ENCODE measurements at places on chromosomes 5 and 9.

GRCh38 chr5:139282197-139282557 is 11.4 kb upstream of the MATR3 start:
- no peak for DNase-seq

GRCh38 chr5:32443145-32443540 is 1.4 kb downstream of the ZFR start:
- peak; percentile 35 for DNase-seq

DNA sequence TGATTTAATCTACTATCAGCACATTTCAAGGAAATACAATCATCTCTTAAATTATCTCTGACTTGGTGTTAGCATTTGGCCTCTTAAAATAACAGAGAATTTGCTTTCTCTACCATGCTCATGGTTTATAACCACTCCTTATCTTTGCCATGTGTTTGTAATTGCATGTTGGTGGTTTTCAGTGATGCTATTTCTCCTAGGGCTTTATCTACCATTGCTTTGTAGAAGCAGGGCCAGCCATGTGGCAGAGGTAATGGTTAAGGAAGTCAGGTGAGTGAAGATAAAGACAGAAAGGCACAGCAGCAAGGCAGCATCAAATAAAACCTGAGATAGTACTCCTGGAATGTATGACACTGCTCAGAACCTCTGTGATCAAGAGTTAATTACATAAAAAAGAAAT is 206.2 kb downstream of the FER start:
- no peak for DNase-seq

DNA sequence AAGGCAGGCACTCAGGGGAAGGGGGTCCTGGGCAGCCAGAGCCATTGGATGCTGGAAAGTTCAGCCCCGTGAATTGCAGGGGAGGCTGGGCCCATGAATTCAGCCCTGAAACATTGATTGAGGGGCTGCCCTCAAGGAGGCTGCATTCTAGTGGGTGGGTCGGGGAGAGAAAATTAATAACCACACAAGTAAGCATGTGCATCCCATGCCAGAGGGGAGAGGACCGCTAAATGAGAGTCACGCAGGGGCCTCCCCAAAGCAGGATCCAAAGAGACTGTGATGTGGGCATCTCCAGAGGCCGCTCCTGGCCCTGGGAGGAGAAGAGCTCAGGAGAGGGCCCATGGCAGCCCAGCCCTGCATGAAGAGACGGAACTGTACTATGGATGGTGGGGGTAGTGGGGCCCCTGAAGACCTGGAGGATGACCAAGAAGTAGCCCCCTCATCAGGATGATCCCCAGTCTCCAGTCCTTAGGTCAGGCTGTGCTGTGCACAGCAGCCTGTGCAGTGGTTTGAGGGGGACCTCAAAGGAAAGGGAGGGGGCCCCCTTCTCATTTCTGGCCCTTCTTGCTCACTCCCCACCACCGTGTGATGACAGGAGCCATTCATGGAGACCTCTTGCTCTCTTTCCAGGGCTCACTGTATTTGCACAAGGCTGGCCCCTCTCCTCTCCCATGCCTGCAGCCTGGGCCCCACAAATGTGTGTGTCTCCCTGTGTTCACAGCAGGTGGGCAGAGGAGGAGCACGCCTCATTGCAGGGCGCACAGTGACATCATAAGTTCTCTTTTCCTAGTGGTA is 233.6 kb upstream of the IRX1 start:
- DNase-seq: no peak

DNA sequence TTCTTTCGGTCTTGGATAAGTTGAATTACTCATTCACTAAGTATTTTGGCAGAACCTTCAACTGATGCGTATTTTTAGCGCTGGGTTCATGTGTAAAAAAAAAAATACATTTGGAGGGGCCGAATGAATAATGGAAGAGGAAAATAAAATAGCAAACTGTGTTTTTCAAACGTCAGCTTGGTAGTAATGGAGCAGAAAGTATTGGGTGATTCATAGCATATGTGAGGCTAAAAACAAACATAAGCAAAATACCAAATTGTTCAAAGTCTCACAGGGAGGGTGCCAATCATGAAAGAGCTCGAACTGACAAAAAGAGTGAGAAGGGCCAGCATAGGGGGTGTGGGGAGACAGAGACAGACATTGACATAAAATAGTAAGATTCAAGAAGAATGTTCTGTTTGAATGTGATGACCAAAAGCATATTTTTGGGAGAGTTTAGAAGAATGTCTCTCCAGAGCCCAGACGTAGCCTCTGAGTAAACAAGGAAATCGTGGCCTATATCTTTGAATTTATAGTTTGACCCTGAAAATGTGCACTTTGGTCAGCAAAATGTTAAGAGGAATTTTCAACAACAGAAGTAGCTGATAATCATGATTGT is 174.9 kb upstream of the HMHB1 start:
- DNase-seq: no peak

DNA sequence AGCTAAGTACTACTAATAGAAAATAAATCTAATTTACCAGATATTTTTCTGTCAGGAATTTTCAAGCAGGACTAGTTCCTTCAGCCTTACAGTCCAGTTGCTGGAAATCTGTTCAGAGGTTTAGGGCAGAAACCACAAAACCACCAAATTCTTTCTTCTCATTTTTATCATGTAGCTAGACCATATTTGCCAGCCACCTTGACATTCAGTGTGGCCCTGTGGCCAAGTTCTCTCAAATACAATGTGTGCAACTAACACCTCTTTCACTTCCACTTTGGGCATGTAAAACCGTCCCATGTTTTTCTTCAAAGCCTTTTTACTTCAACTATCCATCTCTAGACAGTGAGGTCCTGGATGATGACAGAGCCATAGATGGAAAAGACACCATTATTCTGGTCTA is 1133.2 kb upstream of the CDH18 start:
- no peak for DNase-seq

DNA sequence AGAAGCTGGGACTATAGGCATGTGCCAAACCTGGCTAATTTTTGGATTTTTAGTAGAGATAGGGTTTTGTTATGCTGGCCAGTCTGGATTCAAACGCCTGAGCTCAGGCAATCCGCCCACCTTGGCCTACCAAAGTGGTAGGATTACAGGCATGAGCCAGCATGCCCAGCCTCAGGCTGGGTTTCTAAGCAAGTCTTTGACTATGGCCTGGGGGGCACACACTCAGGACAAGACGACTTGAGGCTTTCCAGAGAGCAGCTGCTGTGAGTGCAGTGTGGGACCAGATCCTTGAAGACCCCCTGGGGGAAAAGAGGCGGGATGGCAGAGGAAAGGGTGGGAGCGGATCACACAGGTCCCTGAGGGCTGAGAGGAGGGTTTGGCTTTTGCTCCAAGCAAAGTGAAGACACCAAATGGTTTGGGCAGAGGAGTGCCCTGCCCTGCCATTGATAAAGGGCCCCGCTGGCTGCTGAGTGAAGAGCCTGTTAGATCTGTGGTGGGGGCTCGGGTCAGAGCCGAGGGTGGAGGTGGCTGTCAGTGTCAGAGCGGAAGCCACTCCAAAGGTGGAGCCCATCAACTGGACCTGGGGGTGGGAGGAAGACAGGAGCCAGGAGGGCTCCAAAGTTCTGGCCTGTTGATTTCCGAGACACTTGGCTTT is 46.8 kb upstream of the FUBP3 start:
- DNase-seq: no peak

DNA sequence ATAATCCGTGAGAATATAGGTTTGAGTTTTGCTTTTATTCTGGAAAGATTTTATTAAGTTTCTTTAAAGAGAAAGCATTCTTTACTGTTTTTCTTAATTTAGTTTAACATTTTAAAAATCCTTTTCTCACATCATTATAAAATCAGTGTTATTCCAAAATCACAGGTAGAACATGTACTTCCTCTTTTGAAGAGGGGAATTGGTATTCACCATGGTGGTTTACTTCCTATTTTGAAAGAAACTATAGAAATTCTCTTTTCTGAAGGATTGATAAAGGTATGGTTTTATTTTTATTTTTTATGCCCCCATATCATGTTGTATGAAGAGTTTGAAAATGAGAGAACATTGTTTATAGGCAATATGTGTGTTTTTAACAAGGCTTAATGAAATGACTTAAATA is 43.0 kb downstream of the MTREX start:
- DNase-seq: no peak

DNA sequence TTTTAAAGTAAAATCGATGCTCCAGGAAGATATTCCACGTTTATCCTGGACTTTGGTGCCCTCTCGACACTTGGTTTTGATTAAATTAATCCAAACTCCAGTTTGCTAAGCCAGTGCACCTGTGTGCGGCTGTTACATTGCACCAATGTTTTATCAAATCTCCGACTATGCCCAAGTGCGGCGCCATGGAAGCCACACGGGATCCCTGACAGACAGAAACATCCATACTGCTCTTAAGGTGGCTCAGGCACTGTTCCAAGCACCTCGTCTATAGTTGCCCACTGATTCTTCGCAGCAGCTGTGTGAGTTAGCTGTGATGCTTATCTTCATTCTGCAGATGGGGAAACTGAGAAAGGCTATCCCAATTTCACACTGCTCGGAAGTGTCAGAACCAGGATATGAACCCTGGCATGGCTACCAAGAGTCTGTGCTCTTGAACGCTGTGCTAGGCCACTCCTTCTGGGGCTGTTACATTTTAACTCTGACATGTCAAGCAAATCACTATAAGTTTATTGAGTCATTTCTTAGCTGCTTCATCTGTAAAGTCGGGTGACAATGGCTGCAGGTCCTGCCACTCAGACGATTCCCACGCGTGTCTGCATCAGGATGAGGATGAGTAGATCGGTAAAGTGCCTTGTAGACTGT is 113.0 kb downstream of the ADAMTS2 start:
- no peak for DNase-seq

DNA sequence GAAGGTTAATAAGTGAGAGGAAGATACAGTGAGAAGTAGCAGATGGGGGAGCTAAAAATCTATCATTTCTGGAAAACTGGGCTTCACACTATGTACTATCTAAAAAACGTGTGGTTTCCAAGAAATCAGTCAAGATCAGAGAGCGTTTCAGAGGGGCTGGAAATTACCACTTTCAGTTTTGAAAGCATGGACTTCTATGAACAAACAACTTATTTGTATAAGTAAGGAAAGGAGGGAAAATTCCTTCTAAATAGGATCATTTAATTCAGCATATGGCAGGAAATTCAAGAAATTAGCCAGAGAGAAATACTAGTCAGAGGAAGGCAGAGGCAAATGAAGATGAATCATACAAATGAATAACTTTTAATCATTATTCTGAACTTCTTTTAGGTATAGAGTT is 11.3 kb downstream of the TNC start:
- DNase-seq: no peak

GRCh38 chr5:102713682-102714231 is 41.3 kb upstream of the PAM start:
- DNase-seq: peak; percentile 32

DNA sequence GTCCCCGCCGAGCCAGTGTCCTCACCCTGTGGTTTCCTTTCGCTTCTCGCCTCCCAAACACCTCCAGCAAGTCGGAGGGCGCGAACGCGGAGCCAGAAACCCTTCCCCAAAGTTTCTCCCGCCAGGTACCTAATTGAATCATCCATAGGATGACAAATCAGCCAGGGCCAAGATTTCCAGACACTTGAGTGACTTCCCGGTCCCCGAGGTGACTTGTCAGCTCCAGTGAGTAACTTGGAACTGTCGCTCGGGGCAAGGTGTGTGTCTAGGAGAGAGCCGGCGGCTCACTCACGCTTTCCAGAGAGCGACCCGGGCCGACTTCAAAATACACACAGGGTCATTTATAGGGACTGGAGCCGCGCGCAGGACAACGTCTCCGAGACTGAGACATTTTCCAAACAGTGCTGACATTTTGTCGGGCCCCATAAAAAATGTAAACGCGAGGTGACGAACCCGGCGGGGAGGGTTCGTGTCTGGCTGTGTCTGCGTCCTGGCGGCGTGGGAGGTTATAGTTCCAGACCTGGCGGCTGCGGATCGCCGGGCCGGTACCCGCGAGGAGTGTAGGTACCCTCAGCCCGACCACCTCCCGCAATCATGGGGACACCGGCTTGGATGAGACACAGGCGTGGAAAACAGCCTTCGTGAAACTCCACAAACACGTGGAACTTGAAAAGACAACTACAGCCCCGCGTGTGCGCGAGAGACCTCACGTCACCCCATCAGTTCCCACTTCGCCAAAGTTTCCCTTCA is 1.4 kb downstream of the GLIS3 start:
- no peak for DNase-seq

- DNase-seq: no peak
Observed at GRCh38 chr5:72067682-72068470, 39.4 kb upstream of the MAP1B start.

GRCh38 chr9:70581955-70582350 is 167.5 kb upstream of the KLF9 start:
- no peak for DNase-seq

GRCh38 chr9:133115604-133116345 is 5.3 kb downstream of the RALGDS start:
- no peak for DNase-seq

GRCh38 chr5:106566031-106566430 is 1104.7 kb downstream of the EFNA5 start:
- no peak for DNase-seq

DNA sequence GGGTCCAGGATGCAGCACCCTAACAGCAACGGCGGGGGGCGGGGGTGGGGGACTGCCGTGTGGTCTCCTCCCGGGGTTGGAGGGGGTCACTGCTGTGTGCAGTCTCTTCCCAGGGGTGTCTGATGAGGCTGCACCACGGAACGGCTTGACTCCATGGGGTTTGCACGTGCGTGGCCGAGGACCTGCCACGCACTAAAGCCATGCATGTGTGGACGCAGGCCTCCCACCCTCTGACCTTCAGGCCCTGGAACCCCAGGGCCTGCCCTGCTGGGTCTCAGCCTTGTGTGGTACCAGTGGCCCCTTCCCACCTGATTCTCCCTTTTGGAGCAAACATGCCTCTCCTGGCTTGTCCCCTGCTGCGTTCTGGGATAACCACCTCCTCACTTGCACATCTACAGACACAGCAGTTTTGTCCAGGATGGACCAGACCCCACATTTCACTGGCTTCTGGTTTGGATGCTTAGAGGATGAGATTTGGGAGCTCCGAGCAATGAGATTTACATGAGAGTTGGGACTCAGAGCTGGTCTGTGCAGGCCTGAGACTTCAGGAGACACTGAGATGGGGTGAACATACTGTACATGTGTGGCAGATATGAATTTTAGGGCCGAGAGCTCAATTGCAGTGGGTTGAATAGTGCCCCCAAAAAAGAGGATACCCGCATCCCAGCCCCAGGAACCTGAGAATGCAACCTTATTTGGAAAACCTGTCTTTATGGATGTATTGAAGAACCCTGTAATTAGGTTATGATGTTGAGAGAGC is 45.8 kb downstream of the SLC12A7 start:
- DNase-seq: no peak

DNA sequence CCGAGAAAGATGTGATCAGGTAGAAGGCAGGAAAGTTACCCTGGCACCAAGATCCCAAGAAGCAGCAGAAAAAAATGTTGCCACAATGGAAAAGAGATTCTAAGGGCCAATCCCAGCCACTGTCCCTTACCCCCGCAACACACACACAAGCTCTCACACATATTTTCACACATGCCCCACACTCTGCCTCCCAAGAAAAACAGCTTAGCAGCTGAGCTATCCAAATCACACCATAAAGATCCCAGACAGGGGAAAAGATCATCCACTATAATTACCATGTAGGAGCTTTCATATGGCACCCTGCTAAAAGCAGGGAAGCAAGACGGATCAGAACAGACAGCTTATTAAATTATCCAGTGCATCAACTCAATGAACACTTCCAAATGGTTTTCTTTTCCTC is 143.4 kb downstream of the FAM114A2 start:
- peak; percentile 51 for DNase-seq

- DNase-seq: no peak
Observed at GRCh38 chr5:3889412-3890142, 293.9 kb downstream of the IRX1 start.

GRCh38 chr5:158642879-158643278 is 456.8 kb downstream of the EBF1 start:
- no peak for DNase-seq
